Fibroblast of skin of left biceps (primary cell): ENCODE measurements at places on chromosomes 6 and 20.

DNA sequence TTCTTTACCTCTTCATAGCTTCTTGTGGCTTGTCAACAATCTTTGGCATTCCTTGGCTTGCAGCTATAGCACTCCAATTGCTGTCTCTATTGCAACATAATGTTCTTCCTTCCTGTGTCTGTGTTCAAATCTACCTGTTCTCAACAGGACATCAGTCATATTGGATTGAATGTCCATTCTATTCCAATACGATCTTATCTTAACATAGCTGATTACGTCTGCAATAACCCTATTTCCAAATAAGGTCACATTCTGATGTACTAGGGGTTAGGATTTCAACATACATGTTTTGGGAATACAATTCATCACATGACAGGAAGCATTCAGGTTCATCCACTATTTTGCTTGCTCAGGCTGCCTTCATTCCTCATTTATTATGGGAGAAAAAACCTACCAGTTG is 684.4 kb upstream of the CITED2 start:
- DNase-seq: no peak

DNA sequence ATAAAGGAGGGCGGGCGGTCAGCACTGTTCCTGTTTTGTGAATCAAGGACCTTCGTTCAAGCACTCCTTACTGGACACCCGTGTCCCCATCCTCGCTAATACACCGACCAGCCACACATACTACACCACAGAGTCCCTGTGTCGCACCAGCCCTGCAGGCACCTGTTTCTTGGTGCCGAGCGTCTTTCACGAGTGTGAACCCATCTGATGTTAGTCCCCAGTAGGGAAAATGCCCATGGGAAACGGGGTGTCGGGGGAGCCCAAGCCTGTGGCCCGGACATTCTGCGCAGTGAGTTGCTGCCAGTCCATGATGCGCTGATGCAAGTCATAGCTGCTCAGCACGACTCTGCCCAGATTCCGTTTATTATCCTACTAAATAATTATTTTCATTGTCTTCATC is 74.7 kb downstream of the TTLL2 start:
- no peak for DNase-seq

DNA sequence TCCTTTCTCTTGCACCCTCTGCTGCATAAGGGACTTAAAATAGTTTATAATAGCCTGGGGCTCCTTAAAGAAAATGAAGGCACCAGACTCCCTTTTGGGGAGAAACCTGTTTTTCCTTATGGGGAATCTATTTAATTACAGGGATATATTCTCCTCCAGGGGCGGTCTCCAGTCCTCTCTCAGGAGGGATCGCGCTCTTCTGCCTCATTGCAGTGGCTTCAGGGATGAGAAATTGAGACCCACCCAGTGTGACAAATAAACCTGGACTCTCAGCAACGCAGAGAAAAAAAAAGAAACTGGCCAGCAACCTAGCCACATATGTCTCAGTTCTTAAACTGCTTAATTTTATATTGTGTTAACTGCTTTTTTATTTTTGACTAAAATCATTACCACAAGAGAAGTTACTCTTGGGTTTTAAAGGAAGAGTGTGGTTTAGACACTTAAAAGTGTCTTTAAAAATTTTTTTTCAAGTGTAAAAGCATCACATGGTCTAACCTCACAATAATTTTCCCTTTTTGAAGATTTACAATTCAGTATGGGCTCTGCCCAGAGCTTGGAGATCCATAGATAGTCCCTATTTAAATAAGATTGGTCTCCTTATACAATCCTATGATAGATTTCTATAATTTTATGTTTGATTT is 11.7 kb upstream of the GOPC start:
- DNase-seq: no peak

DNA sequence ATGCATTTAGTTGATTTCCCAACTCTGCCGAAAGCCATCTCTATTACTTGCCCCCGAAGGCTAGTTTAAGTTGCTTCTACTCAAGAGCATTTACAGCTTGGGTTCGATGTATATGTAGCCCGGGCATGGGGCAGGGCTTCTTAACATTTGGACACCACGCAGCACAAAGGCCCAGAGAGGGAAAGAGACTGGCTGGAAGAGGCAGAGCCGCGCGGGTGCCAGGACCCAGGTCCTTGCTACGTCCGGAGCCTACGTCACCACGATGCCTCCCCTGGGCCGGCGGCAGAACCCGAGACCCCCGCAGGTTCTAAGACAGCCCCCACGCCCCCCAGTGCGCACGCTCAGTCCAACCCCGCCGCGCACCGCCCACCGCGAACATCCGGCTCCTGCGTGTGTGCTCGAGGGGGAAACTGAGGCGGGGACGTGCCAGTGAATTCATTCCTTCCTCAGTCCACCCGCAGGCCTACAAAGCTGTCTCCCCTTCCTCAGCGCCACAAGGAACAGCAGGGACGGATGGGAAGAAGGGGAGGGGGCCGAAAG is 367 bp upstream of the PCIF1 start:
- no peak for DNase-seq

GRCh38 chr6:3630258-3630835 is 121.2 kb downstream of the PXDC1 start:
- DNase-seq: no peak

DNA sequence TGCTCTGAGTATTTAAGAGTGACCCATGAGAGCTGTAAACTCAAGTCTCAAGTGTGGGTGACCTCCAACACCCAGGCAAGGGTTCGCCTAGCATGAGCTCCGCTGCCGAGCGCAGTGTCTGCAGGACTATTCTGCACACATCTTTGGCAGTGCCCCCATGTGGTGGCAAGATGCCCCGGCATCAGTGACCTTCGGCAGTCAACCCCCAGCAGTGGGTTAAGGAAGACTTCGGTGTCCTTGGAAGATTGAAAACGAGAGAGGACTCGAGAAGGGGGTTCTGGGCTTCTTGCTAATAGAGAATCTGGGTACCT is 43.1 kb downstream of the RBM38 start:
- DNase-seq: no peak

DNA sequence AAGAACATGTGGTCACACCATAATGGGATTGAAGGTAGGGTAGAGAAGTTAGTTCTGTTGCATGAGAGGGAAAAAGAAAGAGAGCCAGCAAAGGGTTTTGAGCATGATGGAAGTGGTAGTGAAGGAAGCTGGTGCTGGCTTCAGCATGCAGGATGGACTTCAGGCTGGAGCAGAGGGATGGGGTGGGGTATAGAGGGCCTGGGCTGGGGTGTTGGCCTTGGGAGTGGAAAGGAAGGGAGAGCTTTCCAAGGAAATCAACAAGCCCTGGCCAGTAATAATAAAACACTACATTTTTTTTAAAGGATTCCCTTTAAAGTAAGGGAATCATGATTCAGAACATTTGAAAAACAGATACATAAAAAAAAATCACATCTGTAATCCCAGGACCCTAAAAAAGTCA is 61.2 kb downstream of the LAMA4 start:
- DNase-seq: no peak

DNA sequence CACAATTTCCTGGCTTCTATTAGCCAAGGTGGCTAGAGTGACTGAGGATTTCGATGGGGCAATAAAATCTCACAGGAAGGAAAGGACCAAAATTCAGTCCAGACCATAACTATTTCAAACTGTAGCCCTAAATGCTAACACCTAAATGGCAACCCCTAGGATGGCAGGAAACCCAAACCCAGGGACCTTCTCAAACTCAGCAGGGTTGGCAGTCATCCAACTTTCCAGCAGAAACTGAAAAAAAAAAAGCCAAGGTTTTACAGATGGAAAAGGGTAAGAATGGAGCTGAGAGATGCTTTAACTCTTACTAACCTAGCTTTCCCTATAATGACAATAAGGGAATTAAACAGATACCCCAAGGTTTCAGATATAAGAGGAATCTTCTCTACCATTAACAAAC is 10.5 kb downstream of the IBTK start:
- DNase-seq: no peak

DNA sequence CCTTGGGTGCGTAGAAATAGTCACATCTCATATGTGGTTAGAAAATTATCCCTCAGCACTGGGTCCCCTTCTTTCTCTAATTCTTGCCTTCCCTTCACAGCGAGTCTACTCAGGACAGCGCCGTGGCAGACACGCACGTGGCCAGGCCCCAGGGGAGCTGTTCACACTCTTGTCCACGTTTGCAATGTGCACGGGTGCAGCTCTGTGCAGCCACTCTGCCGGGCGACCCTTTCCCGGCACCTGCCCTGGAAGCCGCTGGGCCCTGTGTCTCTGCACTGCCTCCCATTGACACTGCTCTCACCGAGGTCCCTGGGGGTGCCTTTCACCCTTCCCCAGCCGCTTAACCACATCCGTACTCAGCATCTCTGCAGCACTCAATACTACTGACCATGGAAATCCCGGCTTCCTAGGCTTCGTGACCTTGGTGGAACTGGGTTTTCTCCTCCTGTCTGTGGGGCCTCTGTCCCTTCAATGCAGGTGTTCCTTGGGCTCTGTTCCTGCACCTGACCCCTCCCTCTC is 104.9 kb downstream of the DACT2 start:
- DNase-seq: no peak

DNA sequence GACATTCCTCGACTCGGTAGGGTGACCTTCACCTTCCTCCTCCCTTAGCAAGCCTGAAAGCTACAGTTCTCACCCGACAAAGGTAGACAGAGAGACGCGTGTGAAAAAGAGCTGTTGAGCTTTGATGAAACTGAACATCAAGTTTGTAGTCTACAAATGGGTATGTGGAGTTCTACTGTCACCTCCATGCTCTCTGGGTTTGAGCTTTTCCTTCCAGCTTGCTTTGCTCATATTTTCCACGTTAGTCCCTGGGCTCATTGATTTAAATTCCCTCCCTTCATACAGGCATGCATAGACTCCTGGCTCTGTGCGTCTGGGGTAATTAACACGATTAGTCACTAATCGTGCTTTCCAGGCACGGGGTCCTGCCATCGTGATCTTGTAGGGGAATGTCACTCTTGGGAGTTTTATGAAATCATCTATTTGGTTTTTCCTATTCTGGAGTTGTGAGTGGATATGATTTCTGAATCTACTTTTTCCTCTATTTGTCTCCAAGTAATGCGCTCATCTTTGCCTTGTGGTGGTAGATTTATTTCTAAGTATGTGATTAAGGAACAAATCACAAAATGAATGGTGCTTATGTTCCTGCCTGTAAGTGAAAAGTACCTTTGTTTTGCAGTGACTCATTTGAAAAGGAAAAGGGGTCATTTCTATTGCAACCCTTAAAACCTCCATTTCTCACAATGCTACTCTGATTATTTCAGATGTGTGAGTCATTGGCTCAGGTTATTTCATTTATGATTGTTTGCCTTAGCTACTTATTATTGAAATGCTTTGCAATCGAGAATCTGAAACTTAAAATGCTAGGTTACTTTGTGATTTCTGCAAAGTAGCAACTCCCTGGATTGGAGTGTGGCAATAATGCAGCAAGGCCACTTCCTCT is 154.6 kb downstream of the ZDHHC14 start:
- DNase-seq: no peak

- no peak for DNase-seq
These were observed 268.8 kb downstream of the CENPW start for GRCh38 chr6:126608681-126609080.

DNA sequence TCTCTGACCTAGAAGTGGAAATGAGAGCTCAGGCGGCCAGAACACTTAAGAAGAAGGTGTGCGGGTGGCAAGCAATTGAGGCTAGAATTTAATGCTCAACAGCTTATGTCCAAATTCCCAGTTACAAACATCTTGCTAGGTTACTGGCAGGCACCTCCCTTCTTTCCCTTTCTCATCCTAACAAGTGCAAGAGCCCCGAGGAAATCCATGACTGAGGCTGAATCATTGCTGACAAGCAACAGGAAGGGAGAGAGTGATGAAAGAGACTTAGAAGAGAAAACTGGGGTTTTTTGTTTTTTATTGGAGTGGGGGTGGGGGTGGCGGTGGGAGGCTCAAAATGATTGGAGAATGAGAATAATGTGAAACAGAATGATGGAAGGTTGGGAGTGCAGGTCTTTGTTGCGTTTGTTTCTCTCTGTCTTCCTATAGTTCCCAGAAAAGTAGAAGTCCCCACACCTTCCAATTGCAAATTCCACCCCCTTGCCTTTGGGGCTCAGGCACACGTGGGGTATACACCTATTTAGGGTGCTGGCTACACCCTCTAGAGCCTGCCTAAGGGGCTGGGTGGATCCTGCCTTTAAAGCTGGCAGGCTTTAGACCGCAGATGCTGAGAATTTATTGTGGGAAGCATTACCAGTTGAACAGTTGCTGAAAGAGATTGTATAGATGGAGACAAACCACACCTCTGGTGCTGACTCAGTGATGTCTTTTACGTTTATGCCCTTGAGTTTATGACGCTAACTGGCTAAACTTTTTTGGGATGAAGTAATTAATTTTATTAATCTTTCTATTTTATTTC is 1.4 kb downstream of the FAM83B start:
- DNase-seq: peak; percentile 12

DNA sequence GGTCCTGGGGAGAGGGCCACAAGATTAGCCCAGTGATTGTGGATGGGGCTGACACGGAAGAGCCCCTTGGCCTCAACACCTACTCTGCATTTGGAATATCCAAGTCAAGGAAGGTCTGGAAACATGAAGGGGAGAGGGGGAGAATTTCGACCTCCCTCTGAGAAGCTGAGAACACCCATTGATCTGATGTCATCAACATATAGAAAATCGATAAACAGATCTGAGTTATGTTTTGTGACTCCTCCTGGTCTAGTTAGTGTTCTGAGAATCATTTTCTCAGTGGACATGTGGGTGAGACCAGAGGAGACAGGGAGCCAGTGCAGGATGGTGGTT is 108.0 kb downstream of the SLC22A3 start:
- no peak for DNase-seq

DNA sequence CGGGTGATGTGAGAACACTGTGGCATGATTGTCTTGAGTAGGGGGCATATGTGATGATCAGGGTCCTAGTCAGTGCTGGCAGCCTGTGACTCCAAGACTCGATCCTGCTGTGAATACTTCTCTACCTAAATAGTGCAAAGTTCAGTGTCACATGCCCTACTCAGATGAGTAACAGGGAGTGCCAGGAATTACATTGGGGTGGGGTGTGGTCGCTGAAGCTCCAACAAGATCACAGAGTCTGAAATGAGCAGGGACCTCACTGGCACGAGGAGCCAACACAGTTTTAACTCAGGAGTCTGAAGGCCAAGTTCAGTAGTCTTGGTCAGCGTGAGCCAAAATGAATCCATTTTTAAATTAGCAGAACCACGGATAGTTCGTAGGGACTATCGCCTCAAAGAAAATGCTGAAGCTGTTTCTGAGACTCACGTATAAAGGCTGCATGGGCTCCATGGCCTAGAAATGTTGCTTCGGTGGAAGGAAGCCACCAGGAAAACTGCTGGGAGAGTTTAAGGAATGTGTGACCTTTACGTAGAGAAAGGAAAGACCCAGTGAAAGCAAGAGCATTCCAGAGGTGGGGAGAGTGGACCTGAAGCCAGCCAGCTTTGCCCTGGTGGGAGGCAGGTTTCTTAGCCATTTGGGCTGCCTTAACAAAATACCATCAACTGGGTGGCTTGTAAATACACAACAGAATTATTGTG is 72.2 kb downstream of the RPP40 start:
- no peak for DNase-seq

DNA sequence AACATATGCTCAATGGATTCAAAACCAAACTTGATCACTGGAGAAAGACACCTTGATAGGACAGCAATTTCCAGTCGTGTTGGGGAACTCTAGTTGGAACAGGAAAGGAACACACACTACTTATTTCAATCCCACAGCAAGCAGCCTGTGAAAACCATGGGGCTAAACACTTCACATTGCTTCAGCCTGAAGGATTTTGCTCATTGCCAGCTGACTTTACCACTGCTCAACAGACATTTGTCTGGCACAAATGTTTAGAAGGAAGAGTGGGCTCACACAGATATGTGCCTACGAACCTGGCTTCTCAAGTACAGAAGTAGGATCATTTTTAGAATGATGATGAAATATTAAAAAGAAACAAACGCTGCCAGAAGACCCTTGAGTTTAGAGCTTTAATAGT is 598.1 kb downstream of the PHF3 start:
- no peak for DNase-seq

- peak; percentile 86 for DNase-seq
These were observed 672.9 kb upstream of the MARCKS start for GRCh38 chr6:113184291-113184690.
